ENCODE measurements at places on chromosomes 5 and 9. TPM values are rescaled to one million over a fixed set of nuclear protein-coding genes. Genes with fewer than 3 reads are reported as not detected.

- peak; percentile 77 for DNase-seq
These were observed 1.7 kb downstream of the PRKAA1 start for GRCh38 chr5:40796487-40796889.

DNA sequence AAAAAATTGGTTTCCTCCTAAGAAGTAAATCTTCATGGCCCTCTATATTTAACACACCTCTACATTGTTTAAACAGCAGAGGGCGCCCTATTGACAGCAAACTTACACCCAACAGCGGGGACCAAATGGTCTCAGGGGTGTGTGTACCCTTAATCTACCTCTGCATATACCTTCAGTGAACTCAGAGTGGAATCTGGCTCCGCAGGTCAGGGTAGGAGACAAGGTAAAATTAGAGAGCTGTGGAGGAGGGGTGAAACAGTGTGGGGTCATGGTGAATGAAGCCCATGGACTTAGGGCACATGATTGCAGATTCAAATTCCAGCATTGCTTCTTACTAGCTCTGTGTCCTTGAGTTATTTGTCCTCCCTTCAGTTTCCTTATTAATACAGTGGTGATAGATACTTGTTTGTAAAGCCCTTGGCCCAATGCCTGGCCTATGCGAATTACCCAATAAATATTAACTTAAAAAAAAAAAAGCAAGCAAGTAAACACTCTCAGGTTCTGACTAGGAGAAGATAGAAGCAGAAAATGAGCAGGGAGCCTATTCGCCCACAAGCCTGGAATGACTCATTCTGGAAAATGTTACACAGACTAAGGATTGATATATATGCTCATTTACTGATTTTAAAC, 122.9 kb downstream of the CAVIN4 start:
- DNase-seq, result peak; percentile 9

- DNase-seq, result no peak
These were observed 10.5 kb downstream of the TMEM268 start for GRCh38 chr9:114621561-114621960.

- DNase-seq, result no peak
These were observed 15.2 kb downstream of the ZBTB5 start for GRCh38 chr9:37449862-37450632.

CDX1 gene
- 0.18 TPM for total RNA-seq

IFNK gene
- total RNA-seq, result not detected

OBP2B gene
- total RNA-seq, result not detected

IL17B gene
- 0.28 TPM for total RNA-seq

Data from IMR-90 (cell line).